Peyer's patch (tissue), 4 donors: ENCODE measurements at places on chromosomes 2 and 18.

DNA sequence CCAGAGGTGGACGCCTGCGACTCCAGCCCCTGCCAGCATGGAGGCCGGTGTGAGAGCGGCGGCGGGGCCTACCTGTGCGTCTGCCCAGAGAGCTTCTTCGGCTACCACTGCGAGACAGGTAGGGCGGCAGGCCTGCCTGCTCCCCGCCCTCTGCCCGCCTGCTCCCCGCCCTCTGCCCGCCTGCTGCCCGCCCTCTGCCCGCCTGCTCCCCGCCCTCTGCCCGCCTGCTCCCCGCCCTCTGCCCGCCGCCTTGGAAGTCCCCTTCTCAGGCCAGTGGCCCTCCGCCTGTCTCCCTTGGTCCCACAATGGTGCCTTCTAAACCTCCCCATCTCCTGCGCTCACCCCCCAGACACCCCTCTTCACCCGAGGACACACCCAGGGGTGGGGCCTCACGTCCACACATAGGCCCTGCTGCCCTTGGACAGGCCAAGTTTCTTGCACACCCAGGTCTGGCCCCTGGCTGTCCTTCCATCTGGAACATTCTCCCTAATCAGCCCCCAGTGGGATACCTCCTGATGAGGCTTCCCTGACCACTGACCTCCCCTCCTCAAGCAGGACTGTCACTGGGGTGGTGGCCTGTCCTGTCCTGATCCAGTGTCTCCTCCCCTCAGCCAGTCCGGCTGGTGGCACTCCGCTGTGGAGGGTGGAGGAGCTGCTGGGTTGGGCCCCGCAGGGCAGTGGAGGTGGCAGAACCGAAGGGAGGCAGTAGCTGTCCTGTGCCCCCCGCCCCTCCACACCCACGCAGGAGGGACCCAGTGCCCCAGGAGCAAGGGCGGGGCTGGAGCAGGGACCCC is 37.9 kb downstream of the MTERF4 start:
- H3K36me3 ChIP-seq = no peaks in the 10 kb centered on the region
- no peaks in the 10 kb centered on the region for H3K4me1 ChIP-seq
- no peak overlapping the region for H3K4me3 ChIP-seq

DNA sequence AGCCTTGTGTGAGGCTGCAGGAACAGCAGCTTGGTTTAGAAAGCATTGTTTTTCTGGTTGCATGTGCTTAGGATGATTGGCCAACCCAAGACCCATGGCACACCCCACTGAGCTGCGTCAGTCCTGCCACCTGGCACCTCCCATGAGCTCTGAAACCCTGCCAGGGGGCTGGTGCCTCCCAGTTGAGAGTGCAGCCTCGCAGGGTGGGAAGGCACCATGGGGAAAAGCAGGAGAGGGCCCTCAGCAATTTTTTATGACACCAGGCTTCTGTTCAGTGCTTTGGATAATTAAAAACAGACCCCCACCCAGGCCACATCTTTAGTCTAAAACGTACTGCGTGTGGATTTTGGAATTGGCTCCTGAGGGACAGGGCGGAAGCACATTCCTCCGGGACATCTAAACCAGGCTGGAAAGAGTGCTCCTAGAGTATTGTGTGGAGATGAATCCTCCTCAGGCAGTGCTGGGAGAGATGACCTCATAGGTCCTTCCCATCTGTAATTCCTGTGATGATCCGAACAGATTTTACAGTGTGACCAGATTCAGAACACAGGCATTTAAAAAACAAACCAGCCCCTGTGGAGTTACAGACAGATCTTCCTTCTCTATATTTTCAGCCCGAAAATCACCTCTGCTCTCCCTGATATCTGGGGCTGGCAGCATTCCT is 438.3 kb downstream of the ZNF521 start:
- H3K36me3 ChIP-seq = no peaks in the 10 kb centered on the region
- no peak for DNase-seq
- no peak overlapping the region for H3K4me3 ChIP-seq
- H3K27ac ChIP-seq = no peak overlapping the region
- no peaks in the 10 kb centered on the region for H3K4me1 ChIP-seq
- H3K27me3 ChIP-seq = no peaks in the 10 kb centered on the region

- no peaks in the 10 kb centered on the region for H3K27me3 ChIP-seq
- no peak overlapping the region for H3K27ac ChIP-seq
- H3K4me3 ChIP-seq = no peak overlapping the region
- H3K36me3 ChIP-seq = no peaks in the 10 kb centered on the region
- H3K4me1 ChIP-seq = no peaks in the 10 kb centered on the region
These were observed 155.0 kb upstream of the SLC8A1 start for GRCh38 chr2:40606862-40607261.

DNA sequence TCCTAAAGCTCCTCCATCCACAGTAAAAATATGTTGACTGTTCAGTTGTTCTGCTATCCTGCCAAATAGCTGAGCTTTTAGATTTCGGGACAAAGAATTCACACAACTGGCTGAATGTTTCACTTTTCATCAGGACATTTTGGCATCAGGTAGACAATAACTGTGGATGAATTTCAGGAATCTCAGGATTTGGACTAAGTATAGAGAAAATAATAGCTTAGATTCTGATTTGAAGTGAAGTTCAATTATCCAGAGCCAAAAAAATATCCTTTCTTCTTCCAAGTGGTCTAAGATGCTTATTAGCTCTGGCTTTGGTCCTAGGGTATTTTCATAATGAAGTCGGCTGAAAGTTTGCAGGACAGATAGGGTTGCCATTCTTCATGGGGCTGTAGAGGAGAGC is 16.1 kb downstream of the KCNE4 start:
- no peak overlapping the region for H3K27ac ChIP-seq
- no peaks in the 10 kb centered on the region for H3K4me1 ChIP-seq
- no peaks in the 10 kb centered on the region for H3K36me3 ChIP-seq
- no peak overlapping the region for H3K4me3 ChIP-seq
- no peaks in the 10 kb centered on the region for H3K27me3 ChIP-seq
- no peak for DNase-seq

DNA sequence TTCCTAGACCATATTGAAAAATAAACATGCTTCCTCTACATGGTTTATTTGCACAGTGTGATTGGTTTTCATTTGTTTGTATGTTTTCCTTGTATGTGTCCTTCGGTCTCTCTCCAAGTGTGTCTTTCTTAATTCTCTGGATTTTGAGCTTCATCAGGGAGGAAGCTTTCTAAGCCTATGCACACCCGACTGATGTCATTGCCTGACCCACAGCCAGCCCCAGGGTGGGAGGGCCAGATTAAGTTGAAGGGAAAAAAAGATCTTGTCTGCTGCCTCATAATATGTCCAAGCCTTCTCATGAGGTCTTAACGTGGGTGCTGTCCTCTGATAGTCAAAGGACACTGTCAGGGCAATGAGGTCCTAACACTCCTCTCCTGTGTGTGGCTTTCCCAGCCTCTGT is 115.2 kb downstream of the MARCHF4 start:
- no peaks in the 10 kb centered on the region for H3K27me3 ChIP-seq
- no peak overlapping the region for H3K27ac ChIP-seq
- H3K36me3 ChIP-seq = no peaks in the 10 kb centered on the region
- no peaks in the 10 kb centered on the region for H3K4me1 ChIP-seq
- DNase-seq = no peak
- no peak overlapping the region for H3K4me3 ChIP-seq

DNA sequence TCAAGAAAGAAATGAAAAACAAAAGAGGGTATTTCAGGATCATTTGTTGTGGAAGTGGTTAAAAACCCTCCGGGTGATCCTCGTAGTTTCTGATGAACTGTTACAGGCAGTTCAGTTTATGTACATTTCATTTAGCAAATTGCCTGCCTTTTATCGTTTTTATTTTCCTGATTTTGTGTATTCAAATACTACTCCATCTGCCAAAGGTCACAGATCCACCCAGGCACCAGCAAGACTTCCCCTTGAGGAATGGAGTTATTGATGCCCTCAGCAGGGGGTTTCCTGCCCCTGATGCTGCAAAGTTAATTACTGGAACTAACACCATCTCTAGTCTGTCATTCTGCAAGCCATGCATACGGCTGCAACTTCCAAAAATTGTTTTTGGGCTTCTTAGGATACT is 641.9 kb downstream of the SLC4A3 start:
- H3K4me3 ChIP-seq = no peak overlapping the region
- no peaks in the 10 kb centered on the region for H3K27me3 ChIP-seq
- no peaks in the 10 kb centered on the region for H3K4me1 ChIP-seq
- no peaks in the 10 kb centered on the region for H3K36me3 ChIP-seq
- no peak for DNase-seq
- no peak overlapping the region for H3K27ac ChIP-seq

GRCh38 chr2:86807468-86808275 is 17.0 kb upstream of the CD8A start:
- no peaks in the 10 kb centered on the region for H3K27me3 ChIP-seq
- H3K27ac ChIP-seq = peak overlapping the region; percentile 53
- peak overlapping the region; percentile 55 for H3K4me3 ChIP-seq
- no peaks in the 10 kb centered on the region for H3K4me1 ChIP-seq
- peak; percentile 78 for DNase-seq
- H3K36me3 ChIP-seq = no peaks in the 10 kb centered on the region

DNA sequence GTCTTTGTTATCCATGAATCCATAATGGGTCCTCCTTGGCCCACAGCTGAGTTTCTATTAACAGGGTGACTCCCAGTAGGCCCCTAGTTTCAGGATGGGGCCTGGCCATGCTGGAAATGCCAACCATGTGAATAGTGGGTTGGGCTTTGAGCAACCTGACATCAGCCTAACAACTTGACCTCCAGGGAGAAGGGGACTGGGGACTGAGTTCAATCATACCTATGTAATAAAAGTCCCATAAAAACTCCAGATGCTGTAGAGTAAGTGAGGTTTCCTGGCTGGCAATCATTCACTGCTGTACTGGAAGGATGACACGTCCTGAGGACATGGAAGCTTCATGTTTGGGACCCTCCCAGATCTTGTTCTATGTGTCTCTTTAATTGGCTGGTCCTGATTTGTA is 7.9 kb downstream of the REV1 start:
- no peaks in the 10 kb centered on the region for H3K4me1 ChIP-seq
- H3K27ac ChIP-seq = no peak overlapping the region
- H3K4me3 ChIP-seq = no peak overlapping the region
- H3K27me3 ChIP-seq = no peaks in the 10 kb centered on the region
- no peaks in the 10 kb centered on the region for H3K36me3 ChIP-seq

GRCh38 chr2:170475878-170476277 is 239.3 kb upstream of the SP5 start:
- H3K4me1 ChIP-seq = no peaks in the 10 kb centered on the region
- DNase-seq = no peak
- H3K27ac ChIP-seq = no peak overlapping the region
- no peaks in the 10 kb centered on the region for H3K36me3 ChIP-seq
- H3K27me3 ChIP-seq = no peaks in the 10 kb centered on the region
